Activated T-cell treated with anti-CD3 and anti-CD28 coated beads, Interleukin-2, amount 50 U/mL, for 1 hour (primary cell): ENCODE measurements at places on chromosomes 5 and 9.

- no peak for DNase-seq
Measured at GRCh38 chr5:82918311-82919031, 158.7 kb downstream of the TMEM167A start.

DNA sequence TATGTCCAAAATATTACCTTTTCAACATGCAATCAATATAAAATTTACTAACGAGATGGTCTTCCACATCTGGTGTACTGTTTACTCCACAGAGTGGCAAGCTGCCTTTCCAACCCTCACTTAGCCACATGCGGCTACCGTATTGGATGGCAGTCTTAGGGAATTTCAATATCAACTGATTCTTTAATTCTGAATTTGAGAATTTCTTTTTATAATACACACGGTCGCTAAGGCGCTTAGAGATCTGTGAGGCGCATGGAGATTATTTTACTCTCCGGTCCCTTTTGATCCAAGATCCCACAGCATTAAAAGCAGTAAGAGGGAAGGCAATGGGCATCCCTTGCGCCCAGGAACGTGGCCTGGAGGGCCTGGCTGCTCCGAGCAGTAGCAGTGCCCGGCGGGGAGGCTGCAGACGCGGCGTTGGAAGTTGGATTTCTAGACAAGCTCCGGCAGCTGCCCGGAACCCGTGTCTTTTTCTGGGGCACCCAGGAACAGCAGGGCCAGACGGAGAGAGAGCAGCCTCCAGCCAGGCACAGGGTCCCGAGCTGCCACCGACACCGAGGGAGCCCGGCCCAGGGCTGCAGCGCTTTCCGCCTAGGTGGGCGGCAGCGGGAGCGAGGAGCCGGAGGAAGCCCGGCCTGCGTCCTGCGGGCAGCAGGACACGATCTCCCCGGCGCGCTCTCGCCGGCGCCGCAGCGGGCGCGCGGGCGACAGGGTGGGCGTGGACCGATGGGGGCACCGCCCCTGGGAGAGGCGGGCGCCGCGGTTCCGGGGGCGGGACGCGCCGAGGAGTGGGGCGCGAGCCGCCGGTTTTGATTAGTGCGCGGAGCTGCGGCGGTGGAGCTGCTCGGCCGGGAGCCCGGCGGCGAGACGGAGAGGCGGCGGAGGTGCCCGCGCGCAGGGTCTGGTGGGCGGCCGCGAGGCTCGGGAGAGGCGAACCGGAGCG is at the start of gene UGCG:
Gene UGCG (plus strand): TSS at position 819 of the 946 bp plus-strand sequence. CDS start 402 bp downstream, outside the sequence.
- peak; percentile 91 for DNase-seq

DNA sequence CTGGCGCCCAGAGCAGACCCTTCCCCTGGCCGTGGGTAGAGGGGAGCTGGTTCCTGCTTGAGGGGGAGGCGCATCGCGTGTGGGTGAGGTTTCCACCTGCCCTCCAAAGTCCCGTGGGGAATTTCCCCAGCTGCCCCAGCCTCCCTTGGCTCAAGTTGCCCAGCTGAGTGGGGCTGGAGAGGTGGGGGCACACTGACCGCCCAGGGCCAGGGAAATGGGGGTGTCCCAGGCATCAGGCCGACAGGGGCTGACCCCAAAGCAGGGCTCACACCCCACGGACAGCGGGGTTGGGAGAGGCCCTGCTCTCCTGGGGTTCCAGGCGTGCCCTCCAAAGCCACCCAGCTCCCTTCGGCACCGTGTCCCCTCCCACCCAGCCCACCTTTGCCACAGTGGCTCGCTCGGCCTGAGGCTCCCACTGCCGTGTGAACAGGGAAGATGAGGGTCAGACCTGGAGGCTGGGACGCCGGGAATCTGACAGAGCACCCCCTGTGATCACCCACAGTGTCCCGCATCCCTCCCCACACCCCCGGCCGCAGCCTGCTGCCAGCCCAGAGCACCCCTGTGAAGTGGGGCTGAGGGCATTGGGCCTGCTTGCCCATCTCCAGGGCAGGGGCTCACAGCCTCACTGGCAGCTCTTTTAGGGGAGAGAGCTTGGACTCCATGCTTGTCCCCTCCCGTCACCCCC is 933 bp upstream of the EGFL7 start:
- DNase-seq: peak; percentile 15

DNA sequence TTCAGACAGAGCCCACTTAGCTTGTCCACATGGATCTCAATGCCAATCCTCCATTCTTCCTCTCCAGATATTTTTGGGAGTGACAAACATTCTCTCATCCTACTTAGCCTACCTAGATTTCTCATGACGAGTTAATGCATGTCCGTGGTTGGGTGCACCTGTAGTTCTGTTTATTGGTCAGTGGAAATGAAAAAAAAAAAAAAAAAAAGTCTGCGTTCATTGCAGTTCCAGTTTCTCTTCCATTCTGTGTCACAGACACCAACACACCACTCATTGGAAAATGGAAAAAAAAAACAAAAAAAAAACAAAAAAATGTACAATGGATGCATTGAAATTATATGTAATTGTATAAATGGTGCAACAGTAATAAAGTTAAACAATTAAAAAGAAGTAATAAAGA is 59.0 kb downstream of the BASP1 start:
- DNase-seq: no peak

DNA sequence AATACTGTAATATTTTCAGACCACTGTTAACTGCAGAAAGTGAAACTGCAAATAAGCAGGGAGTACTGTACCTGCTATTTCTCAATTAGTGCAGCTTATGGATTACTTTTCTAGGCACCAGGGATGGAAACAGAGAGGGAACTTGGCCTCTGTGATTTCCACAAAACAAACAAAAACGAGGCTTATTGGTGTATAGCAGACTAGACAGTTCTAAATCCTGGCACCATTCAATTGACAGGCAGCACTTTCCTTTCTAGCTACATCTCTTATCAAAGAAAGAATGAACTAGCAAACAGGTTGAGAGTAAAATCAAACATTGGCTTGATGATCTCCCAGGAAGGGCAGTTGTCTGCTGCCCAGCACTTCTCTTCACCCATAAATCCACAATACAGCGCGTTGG is 16.0 kb upstream of the IL33 start:
- DNase-seq: no peak

GRCh38 chr5:149147676-149148075 is 6.4 kb downstream of the ABLIM3 start:
- DNase-seq: no peak

DNA sequence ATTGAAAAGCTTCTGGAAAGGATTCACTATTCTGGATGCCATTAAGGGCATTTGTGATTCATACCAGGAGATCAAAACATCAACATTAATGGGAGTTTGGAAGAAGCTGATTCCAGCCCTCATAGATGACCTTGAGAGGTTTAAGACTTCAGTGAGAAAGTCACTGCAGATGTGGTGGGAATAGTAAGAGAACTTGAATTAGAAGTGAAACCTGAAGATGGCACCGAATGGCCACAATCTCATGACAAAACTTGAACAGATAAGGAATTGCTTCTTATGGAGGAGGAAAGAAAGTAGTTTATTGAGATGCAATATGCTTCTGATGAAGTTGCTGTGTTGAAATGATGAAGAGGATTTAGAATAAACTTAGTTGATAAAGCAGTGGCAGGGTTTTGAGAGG is 254.6 kb upstream of the SLC24A2 start:
- DNase-seq: no peak

- DNase-seq: no peak
Measured at GRCh38 chr5:41885286-41885685, 15.1 kb upstream of the OXCT1 start.

GRCh38 chr9:87950765-87951488 is 23.4 kb downstream of the CDK20 start:
- DNase-seq: no peak

DNA sequence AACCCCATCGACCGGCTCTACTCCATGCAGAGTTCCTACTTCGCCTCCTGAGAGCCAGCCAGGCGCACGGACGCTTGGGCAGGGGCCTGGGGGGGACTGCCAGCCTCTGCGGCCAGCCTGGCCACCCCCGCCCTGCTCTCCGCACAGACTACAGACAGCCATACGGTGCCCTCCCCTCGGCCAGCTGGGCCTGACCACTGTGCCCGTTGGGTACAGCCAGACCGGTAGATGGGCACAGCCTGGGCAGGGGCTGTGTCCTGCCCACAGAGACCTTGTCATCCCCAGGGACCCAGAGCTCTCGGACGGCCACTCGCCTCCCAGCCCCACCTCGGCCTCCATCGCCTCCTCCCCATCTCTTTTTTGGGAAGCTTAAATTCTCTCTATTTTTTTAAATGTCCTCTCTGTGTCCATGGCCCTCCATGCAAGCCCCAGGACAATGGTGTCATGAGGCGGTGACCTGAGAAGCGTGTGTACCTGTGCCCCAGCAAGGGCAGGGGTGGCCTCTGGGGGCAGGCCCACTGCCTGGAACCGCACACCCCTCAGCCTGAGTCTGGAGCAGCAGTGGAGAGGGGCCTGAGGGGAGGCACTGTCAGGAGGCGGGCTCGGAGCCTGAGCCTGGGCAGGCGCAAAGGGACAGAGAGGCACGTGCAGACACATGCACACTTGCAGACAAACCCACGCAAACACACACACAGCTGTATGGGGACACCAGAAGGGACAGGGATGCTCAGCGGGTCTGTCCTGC is 82.8 kb downstream of the LMX1B start:
- no peak for DNase-seq

- no peak for DNase-seq
Measured at GRCh38 chr9:10339152-10339551, 273.6 kb downstream of the PTPRD start.

DNA sequence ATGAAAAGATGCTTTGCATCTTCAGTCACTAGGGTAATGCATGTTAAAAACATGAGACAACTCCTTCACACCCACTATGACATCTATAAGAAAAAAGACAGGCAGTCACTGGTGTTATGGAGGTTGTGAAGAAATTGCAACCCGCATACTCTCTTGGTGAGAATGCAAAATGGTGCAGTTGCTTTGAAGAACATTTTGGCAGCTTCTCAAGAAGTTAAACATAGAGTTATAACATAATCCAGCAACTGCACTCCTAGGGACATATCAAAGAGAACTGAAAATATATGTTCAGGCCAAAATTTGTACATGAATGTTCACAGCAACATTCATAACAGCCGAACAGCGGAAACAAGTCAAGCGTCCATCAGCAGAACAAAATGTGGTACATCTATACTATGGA is 46.3 kb upstream of the TBC1D9B start:
- DNase-seq: no peak

DNA sequence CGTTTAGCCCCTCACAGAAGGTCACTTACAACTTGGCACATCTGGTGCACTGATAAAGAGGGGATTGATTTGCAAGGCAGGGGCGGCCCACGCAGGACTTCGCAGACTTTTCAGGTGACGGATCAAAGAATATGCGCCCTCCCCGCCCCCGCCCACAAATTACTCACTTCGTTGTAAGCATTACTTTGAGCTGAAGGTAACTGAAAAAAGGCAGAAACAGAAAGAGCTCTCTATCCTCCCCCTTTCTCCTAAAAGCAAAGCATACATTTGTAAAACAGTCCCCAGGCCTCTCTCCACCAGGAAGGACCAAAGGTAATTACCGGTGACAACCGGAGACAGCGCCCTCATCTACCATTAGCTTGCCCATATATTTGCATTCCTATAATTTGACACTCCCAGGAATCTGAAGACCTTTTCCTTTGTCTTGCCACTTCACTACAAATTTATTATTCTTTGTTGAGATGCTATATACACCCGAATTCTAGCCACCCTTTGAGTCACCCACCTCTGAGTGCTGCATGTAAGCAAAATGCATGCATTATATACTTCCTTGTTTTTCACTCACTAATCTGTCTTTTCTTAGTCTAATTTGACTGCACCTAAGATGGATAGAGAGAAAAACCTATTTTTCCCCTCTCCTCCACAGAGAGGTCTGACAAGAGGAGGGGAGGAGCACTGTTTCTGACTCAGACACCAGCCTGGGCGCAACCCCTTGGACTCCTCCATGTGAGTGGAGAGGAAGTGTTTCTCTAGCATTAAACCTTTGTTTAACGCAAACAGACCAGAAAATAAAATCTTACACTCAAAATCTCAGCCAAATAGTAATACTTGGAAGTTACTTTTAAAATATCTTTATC is 74.7 kb upstream of the SPIN1 start:
- DNase-seq: peak; percentile 24

GRCh38 chr9:82560457-82560904 is 502.5 kb downstream of the RASEF start:
- no peak for DNase-seq

DNA sequence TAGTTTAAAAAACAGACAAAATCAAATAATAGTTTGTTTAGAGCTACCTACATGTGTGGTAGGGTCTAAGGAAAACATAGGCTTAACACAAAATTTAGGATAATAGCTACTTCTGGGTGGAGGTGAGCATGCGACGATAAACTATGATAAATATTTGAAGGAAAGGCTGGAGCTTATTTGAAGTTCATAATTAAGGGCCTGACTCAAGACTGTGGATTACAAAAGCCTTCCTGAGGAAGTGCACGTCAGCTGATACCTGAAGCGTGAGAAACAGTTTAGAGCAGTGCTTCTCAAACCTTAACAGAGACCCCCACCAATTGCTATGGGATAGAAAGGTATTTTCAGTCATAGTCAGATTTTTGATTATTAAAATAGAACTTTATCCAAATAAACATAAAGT is 20.4 kb upstream of the UBLCP1 start:
- no peak for DNase-seq

GRCh38 chr5:32506201-32506661 is 61.7 kb upstream of the ZFR start:
- no peak for DNase-seq

DNA sequence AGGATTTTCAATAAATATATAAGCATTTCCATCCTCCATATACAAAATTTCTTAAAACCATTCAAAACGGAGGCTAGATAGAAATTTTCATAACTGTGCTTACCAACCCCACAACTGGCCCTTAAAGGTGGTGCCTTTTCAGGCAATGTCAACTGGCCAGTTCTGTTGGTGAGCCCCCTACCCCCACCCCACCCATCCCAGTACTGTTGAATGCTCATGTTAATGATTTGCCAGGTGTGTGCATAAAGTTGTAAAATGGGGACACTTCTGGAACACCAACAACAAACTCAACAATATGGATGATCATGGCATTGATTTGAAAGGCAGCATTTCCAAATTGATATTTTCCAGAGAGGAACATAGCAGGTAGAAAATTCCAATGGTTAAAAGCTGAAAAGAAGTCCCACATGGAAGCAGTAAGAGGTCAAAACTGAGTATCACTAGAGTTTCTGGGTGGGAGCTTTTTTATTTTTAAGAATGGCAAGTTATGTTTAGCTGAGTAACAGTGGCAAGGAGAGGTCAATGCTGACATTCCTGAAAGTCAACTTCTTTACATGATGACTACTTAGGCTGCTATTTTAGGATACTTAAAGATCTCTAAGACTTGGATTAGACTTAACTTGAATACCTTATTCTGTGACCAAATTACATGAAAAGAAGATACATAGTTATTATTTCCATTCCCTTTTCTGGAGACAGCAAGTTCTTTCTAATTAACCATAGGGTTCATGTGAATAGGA is 2.7 kb downstream of the LEAP2 start:
- no peak for DNase-seq

DNA sequence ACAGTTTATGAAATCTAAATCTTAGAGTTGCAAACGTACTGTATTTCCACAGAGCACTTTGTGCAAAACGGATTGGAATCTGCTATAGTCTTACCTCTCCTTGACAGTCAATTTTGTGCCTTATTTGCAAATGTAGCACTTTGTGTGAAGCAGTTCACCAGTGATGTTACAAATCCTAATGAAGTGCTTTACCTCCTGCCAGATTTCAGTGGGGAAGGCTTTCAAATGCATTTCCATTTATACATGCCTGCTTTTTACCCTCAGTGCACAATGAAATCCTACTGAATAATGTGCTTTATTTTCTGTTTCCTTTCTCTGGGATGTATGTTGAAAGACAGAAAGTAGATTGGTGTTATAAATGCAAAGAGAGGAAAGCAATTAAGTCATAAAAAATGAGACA is 2141.6 kb upstream of the C9orf72 start:
- no peak for DNase-seq
